ENCODE measurements at places on chromosomes 2 and 18. TPM values are rescaled to one million over a fixed set of nuclear protein-coding genes. Genes with fewer than 3 reads are reported as not detected.

Gene CYP27A1
- total RNA-seq = 10.8 TPM

Gene OTX1
- 1.1 TPM for total RNA-seq

Gene GPR45
- not detected for total RNA-seq

Gene EML6
- 2.6 TPM for total RNA-seq

Gene UGT1A4
- not detected for total RNA-seq

Gene SP3
- 151 TPM for total RNA-seq

Gene LAMA3
- 60.6 TPM for total RNA-seq

Gene OR6B2
- total RNA-seq = not detected

Gene GKN1
- total RNA-seq = not detected

Gene LYPD6
- 5.1 TPM for total RNA-seq

Gene SPATA3
- not detected for total RNA-seq
